ENCODE measurements at places on chromosomes 6 and 20.

GRCh38 chr20:64102647-64103354 is 4.6 kb downstream of the NPBWR2 start:
- DNase-seq = no peak

GRCh38 chr20:24770628-24771541 is 178.2 kb upstream of the CST7 start:
- DNase-seq = no peak

- DNase-seq = no peak
Observed at GRCh38 chr6:45209762-45210161, 118.4 kb upstream of the RUNX2 start.

- no peak for DNase-seq
Observed at GRCh38 chr6:5079692-5080091, 5.4 kb upstream of the PPP1R3G start.

DNA sequence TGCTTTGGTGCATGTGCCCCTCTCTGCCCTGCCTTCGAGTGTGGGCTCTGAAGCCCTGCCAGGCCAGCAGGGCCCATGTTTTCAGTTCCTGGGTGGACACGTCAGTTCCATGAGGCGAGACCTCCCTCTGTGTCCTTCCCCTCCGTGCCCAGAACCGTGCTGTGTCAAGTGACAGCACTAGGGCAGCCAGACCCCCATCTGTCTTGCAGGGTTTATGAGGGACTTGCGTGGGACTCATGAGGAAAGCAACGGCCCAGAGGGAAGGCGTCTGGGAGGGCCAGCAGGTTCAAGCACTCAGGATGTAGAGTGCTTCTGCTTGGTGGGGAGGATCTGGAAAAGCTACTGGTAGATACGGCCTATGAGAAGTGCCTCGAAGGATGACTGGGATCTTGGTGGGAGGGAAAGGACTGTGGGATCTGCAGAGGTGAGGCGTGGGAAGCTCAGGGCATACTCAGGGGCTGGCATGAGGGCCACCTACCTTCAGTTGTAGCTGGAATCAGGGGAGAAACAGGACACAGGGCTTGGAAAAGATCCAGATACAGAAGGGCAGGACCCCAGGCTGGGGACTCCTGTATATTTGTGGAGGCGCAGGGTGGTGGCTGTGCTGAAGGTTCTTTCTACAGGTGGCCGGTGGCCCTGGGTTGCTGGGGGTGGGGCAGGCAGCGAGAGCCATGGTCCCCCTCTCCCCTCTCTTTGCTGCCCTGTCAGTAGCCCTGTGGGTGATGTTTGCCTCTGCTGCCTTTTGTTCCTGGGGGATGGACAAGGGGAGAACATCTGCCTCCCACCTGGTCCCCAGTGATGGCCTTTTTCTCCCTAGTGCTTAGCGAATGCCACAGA is 5.5 kb downstream of the NPEPL1 start:
- no peak for DNase-seq

DNA sequence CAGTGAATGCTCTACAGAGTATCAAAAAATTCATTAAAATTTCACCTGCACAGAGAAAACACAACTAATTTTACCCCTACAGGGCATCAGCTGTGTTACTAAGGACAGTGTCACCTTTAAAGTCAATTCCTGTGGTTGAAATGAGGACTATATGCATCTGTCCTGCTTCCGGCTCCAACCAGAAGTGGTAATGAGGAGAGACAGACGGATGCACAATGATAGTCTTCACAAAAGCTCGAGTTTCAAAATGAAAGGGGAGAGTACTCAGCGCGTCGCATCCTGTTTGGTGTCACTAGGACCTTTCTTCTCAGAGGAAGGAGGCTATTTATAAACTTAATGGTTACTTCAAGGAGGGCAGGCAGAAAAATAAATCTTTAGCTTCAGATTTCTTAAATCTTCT is 86.5 kb downstream of the LYRM4 start:
- peak; percentile 44 for DNase-seq

DNA sequence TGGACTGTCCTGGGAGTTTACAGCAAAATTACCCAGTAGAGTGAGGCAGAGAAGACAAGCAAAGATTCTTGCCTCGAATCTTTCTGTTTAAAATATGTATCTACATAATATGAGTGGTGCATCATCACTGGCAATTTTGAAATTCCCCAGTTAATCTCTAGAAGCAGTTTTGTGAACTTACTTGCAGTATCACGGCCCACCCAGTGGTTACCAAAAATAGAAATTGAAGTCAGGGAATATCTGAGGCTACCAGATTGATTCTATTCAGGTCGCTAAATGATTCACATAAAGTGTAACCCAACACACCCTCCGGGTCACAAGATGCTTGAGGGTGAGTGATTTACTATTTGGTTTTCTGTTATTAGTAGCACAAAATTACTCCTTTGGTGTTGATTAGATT is 111.9 kb downstream of the PPP1R14C start:
- DNase-seq = no peak

Measured in activated CD4-positive, alpha-beta T cell treated with anti-CD3 and anti-CD28 coated beads, Interleukin-2, amount 50 U/mL, for 24 hours (primary cell).